ENCODE measurements at places on chromosomes 5 and 9.
A peak's percentile ranks its signal among the peaks of the same experiment; 100 is the strongest.

DNA sequence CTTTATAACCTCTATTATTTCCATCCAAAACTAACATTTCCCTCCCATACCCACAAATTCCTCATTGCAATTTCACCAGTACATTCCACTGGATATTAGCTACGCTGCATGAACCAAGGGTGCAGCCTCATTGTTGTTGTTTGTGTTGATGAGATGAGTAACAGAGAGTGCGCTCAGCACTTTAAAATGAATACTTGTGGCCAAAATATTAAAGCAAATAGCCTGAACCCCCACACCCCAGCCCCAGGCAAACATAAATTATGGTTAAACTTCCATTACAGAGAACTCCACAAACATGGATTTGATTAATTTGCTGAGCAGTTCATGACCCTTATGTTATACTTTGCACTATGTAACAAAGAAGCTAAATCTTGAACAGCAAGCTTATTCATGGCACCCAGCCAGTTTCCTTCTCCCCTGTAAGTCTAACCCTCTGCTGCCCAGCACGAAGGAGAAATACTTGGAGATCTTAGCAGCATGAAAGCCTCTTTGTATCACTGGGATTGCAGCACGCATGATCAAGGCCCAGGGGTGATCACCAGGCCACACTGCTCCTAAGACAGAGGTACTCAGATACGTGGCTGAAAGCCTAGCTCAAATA is 205.0 kb downstream of the DOCK8 start:
- no peak for DNase-seq

- DNase-seq = no peak
Measured at GRCh38 chr5:6403416-6403815, 25.1 kb upstream of the MED10 start.

- DNase-seq = no peak
Measured at GRCh38 chr5:166834246-166834645, 1457.2 kb upstream of the WWC1 start.

- no peak for DNase-seq
Measured at GRCh38 chr5:93623153-93623552, 40.1 kb downstream of the NR2F1 start.

GRCh38 chr5:146048994-146049703 is 56.2 kb downstream of the PLAC8L1 start:
- DNase-seq = peak; percentile 76

- DNase-seq = peak; percentile 67
Measured at GRCh38 chr5:110757118-110757729, 18.4 kb downstream of the SLC25A46 start.

DNA sequence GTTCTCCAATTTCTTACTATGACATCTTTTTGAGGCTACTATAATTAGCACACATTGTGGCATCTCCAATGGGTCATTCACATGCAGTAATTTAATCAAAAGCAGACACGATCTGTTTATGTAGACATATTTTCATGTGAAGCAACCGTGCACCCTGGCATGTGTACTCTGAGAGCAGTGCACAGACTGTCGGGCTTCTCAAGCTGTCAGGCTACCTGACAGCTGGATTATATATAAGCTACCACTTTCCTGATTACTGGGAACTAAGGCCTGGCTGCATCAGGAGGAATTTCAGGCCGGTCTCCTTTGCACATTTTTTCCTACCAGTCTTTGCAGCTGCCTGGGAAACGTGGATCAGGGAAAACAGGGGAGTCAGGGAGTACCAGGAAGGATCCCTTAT is 197.5 kb downstream of the MAPKAP1 start:
- no peak for DNase-seq

DNA sequence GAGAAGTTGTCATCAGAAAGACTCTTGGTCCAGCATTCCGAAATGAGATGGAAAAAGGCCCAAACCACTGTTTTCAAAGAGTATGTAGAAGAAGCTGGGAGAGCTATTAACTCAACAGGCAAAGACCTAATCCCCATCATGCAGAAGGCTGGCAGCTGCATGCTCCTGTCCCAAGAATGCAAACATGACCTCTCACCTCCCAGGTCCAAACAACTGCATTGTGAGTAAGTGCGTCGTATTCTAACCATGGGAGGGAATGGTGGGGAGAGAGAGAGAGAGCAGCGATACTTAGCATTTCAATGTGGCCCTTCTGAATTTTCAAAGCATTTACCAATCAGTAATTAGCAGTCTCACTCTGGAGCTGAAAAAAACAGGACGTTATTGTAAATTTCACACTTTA is 27.6 kb downstream of the TRPC7 start:
- no peak for DNase-seq

- no peak for DNase-seq
Measured at GRCh38 chr5:162487528-162488525, 420.3 kb downstream of the GABRG2 start.

DNA sequence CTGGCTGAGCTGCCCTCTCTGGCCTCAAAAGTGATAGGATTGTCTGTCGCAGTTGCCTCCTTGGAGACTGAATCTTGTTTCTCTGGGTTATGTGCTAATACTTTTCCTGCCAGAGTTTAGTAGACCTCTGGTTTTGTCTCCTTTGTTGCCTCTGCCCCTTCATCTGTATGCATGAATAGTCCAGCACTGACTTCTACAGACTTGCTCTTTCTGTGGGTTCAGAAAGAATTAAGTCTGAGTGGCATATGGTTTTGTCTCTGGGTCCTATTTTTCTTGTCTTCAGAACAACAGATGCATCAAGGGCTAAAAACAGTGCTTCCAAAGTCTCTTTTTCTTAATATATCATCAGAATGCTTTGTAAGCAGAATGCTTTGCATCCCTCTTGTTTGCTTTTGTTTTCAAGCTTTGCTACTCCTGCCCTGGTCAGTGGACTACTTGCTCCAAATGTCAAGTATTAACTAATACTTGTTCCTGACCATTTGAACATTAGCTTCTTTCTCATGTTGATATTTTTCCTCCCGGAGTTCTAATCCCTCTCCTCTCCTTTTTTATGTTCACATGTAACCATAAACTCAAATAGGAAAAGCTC is 131.7 kb downstream of the UNC13B start:
- no peak for DNase-seq

- DNase-seq = no peak
Measured at GRCh38 chr5:156824800-156825199, 25.3 kb upstream of the PPP1R2B start.

Measured in hematopoietic multipotent progenitor cell treated with erythropoietin and hydrocortisone succinate and interleukin-3 and kit ligand, for 15 days (in vitro differentiated cells).